H9 (cell line): ENCODE measurements at places on chromosomes 1 and 21.
A peak's percentile ranks its signal among the peaks of the same experiment; 100 is the strongest.

GRCh38 chr1:107277022-107277421 is 136.2 kb downstream of the NTNG1 start:
- DNase-seq, result peak; percentile 64

- no peak for DNase-seq
Measured at GRCh38 chr1:177122461-177123251, 41.9 kb downstream of the ASTN1 start.

DNA sequence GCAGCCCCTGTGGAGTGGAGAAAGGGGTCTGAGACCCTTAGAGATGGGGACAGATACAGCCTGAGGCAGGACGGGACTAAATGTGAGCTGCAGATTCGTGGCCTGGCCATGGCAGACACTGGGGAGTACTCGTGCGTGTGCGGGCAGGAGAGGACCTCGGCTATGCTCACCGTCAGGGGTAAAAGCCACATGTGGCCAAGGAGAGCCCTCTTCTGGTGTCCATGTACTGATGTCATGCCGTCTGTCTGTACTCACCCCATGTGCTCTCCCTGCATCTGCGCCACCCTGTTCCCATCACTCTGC is 84.7 kb downstream of the OBSCN start:
- DNase-seq, result no peak

DNA sequence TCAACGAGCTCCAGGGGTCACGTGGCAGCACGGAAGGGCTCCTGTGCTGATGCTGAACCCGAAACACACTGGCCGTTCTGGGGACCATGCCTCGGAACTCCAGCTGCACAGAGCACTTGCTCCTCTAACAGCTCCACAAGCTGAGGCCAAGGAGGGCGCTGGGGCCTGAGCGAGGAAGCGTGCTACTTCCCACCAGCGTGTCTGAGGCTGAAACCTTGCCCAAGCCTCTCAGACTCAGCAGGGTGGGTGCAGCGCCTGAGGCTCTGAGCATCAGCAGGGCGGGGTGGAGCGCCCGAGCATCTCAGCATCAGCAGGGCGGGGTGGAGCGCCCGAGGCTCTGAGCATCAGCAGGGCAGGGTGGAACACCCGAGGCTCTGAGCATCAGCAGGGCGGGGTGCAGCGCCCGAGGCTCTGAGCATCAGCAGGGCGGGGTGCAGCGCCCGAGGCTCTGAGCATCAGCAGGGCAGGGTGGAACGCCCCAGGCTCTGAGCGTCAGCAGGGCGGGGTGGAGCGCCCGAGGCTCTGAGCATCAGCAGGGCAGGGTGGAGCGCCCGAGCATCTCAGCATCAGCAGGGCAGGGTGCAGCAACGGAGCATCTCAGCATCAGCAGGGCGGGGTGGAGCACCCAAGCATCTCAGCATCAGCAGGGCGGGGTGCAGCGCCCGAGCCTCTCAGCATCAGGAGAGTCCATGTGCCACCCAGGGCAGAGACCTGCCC is 9.6 kb downstream of the WRAP73 start:
- DNase-seq, result no peak

DNA sequence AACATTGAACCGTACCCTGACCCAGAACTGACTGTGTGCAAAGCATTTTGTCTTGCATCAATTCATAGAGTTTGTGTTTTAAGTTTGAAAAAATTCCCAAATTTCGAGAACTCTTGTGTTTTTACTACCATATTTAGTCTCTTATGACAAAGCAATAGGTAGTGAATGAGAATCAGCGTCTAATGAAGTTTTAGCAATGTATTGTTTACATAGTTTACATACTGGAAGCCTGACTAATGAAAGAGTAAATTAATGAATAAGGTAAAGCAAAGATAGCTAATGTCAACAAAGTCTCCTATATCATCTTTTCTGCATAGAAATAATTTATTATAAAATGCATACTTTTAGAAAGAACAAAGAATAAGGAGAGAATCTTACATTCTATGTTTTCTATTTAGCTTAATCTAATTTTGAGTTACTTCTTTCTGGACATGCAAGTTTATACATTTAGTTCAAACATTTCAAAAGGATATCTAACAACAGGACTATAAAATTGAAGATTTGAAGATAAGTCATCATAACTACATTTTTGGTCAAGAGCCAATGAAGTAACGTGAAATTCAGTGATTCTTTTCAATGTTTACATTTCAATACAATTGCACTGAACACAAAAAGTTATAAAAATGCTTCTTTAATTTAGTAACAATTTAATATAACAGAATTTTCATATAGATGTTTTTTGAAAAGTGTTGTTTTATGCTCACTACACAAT is 1943.7 kb downstream of the NCAM2 start:
- no peak for DNase-seq

- no peak for DNase-seq
Measured at GRCh38 chr1:91120936-91121335, 99.1 kb upstream of the ZNF644 start.

- no peak for DNase-seq
Measured at GRCh38 chr1:167294528-167294927, 73.8 kb downstream of the POU2F1 start.

DNA sequence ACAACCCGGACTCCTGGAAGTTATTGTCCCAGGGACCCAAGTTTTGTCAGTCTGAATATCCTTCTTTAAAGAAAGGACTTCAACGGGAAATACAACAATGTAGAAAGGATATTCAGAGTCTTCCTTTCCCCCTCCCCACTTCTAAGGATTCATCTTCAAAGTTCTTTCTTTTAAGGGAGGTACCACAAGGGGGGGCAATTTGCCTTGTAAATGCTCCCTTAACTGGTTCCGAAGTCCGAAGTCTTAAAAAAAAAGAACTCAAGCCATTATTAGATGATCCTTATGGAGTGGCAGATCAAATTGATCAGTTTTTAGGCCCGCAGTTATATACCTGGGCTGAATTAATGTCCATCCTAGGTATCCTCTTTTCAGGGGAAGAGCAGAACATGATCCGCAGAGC is 47.0 kb downstream of the SERINC2 start:
- DNase-seq, result no peak

DNA sequence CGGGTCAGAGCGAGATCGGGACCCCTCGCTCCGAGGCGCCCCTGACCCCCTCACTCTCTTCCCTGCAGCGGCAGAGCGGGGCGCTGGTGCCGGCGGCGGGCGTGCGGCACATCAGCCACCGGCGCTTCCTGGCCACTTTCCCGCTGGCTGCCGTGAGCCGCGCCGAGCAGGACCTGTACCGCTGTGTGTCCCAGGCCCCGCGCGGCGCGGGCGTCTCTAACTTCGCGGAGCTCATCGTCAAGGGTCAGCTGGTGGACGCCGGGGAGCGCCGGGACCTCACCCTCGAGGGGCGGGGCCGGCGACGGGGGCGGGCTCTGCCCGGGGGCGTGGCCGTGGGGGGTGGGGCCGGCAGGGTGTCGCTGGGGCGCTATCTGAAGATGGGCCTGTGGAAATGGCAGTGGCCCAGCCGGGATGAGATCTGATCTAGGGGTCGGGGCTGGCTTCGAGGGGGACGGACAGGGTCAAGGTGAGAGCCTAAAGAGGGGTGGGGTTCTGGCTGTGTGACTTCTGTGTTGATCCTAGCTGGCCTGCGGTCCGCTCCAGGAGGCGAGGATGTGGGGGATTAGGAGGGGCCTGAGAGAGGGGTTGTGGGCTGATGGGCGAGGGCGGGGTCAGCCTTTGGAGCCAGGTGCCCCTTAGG is 23.6 kb downstream of the PTPRU start:
- DNase-seq, result peak; percentile 80

- no peak for DNase-seq
Measured at GRCh38 chr1:34749992-34750391, 4.9 kb upstream of the GJB5 start.

- DNase-seq, result no peak
Measured at GRCh38 chr1:160887071-160887470, 2.1 kb upstream of the ITLN1 start.

DNA sequence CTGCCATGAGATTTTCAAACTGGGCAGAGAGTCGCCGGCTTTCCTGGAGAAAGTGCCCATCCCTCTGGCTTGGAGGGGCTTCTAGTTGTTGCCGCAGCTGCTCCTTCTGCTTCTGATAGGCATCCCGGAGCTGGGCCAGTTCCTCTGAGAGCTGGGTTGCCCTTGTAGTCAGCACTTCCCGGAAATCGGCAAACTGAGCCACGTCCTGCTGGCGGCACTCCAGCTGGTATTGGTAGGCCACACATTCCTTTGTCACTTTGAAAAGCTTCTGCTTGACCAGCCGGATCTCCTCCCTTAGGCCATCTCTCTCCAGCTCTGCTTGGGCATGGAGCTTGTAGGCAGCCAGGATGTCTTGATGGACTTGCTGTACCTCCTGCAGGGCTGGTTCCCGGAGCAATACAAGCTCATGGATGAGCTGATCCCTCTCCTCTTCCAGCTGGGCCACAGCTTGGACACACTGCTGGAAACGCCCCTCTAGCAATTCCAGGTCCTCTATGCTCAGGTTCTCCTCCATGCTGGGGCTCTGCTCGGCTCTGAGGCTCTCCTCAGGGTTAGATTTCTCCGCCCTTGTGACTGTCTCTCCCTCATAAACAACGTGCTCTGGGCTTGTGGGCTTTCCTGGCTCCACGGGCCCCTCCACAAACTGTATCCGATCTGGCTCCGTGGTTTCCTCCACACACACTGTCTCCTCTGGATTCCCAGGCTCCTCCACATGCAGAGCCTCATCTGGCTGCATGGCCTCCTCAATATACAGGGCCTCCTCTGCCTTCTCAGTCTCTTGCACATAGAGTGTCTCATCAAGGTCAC is 7.3 kb downstream of the SYNC start:
- no peak for DNase-seq

DNA sequence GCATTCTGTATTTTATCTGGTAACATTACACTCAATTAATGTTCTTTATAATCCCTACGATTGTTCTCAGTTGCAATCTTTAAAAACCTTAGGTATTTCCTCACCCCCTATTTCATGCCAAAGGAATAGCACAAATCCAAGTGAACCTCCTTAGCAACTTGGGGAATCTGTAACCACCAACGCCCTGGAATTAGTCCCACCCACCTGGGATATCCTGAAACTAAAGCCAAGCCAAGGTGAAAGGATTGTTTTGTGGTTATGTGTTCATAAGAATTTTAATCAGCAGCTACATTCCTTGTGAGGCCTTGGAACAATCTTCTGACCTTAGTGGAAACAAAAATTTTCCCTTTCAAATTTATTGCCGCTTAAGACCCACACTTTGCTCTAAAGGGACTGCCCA is 908.7 kb downstream of the TTLL7 start:
- no peak for DNase-seq

GRCh38 chr1:227330279-227331076 is 12.2 kb upstream of the CDC42BPA start:
- DNase-seq, result no peak

GRCh38 chr1:2251786-2252185 is 23.7 kb downstream of the SKI start:
- DNase-seq, result no peak

GRCh38 chr1:162087111-162087510 is 17.6 kb downstream of the NOS1AP start:
- no peak for DNase-seq

DNA sequence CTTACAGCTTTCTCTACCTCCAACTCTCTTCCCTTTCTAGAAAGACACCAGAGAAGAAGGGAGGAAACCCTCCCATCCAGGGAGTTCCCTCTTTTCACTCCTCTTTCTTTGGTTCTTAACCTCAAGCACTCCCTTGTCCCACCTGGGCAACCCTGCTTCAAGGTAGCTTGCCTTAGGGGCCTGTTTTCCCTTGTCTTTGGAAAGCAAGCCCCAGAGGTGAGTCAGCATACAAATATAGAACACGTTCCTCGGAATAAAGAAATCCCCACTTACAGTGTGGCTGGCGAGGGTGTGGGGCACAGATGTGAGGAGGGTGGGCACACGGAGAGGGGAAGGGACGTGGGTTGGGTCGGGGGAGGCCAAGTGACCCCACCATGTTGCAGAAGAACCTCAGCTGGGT is 26.1 kb upstream of the KCNE2 start:
- no peak for DNase-seq

- no peak for DNase-seq
Measured at GRCh38 chr21:34143685-34144182, 70.4 kb downstream of the MRPS6 start.

DNA sequence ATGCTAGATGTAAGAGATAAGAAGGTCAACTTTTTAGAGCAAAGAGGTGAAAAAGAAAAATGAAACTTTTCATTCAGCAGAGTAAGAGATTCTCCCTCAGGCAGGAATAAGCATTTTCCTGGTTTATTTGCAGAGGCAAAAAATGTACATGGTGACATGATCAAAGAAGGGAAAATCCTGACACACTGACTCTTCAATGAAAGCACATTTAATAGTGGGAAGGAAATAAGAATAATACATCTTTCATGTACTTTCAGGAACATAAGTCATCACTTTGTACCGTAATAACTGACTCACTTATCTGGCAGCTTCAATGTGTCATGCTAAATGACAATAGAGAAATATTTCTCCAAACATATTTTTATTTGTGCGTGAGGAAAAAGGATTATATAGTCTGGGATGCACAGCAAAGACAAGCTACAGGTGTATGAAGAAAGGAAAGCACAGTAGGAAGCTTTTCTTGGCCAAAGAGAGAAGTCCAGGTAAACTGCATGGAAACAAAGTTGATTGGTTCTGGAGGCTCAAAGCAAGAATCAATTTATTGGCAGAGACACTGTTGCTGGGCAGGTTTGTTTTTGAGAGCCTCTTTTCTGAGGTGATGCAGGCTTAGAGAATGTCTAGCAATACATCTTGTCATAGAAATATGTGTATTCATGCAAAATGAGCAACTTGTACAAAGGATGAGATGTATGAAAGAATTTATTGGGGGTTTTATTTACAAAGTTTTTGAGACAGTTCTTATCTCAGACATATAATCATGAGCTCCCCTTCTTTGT is 1409.0 kb downstream of the PLA2G4A start:
- DNase-seq, result no peak

DNA sequence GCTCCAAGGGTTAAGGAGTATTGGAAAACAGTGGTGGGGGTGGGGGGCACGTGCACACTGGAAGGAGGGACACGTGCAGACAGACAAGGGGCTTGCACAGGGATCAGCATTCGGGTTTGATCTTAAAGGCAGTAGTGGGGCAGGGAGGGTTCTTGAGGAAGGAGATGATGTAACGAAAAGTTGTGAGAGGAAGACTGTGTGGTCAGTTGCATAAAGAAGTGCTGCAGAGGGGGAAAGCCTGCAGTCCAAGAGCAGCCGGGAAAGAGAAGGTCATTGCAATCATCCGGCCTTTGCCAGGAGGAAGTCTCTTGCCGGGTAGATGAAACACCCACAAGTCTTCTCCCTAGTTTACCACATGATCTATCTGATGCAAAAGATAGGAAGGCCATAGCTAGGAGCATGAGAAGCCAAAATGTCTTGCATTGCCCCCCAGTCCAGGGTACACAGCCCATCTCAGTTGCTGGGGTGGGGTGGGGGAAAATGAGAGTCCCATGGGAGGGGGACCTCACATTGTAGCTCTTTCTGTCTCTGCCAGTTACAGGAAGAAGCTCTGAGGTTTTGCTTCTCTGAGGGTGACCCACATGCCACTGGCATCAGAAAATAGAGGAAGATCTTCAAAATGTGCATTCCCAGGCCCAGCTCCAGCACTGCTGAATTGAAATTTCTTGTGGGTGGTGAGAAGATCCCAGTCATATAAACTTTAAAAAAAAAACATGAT is 202.5 kb upstream of the RAB4A start:
- no peak for DNase-seq

DNA sequence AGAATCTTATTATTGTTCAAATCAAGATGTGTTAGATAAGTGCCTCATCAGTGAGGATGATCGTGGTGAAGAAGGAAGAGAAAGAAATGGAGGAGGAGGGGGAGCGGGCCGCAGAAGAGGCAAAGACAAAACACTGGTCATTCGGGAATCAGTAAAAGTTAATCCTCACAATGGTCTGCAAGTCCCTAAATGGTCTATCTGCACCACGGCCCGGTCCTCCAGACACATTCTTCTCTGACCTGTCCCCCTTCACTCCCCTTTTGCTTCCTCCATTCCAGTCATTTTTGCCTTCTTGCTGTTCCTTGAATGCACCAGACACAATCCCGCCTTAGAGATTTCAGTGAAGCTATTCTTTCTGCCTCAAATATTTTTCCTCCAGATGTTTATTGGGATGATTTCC is 240.1 kb upstream of the ADGRL2 start:
- no peak for DNase-seq
